SHP77 treated with DMSO at 0.1 percent for 48 hours (cell line): ENCODE measurements at places on chromosomes 12 and 14.

- DNase-seq, result peak; percentile 12
These were observed 121.7 kb downstream of the DUSP6 start for GRCh38 chr12:89230376-89231315.

- DNase-seq, result peak; percentile 24
These were observed 118.9 kb downstream of the CHST11 start for GRCh38 chr12:104575442-104576186.

DNA sequence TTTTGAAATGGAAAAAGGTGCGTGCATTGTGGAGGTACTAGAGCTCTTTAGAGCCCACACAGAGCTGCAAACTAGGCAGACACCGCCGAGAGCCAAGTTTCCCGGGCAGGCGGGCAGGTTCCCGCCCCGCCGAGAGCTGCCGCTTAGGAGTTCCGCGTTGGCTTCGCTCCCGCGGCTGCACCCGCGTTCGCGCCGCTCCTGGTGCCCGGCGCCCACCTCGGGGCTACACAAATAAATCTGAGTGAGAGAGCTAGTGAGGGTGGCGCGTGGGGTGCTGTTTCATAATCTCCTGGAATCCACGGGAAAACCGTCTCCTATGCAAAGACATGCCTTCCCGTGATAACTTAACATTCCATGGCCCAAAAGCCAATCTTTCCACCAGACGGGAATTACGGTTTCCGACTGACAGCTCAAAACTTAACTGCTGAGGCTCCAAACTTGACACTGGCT, 645 bp downstream of the KITLG start:
- no peak for DNase-seq

DNA sequence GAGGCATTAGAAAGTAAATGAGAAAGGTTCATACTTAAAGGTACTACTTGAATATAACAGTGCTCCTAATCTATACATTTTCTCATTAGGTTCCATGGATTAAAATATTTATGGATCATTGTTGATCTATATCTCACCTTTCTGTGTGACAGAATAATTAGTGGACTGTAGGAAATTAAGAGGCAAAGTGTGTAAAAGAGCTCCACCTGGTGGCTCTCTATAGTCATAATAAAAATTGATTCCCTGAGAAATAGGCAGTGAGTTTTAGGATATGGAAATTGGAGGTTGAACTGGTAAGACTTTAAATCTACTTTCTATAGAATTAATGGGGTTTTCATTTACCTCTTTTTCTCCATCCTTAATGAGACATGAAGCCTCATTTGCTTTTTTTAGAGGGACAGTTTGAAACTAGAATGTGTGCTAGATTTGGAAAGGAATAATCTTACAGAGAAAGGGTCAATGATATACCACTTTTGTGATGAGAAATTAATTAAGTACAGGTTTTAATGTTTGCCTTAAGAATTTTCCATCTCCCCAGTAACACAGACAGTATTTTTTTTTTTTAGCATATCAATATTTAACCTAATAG, 11.8 kb upstream of the DERA start:
- DNase-seq, result no peak

- no peak for DNase-seq
These were observed 154.3 kb downstream of the CEP83 start for GRCh38 chr12:94305130-94305957.
